ENCODE measurements at places on chromosomes 16 and 17.

DNA sequence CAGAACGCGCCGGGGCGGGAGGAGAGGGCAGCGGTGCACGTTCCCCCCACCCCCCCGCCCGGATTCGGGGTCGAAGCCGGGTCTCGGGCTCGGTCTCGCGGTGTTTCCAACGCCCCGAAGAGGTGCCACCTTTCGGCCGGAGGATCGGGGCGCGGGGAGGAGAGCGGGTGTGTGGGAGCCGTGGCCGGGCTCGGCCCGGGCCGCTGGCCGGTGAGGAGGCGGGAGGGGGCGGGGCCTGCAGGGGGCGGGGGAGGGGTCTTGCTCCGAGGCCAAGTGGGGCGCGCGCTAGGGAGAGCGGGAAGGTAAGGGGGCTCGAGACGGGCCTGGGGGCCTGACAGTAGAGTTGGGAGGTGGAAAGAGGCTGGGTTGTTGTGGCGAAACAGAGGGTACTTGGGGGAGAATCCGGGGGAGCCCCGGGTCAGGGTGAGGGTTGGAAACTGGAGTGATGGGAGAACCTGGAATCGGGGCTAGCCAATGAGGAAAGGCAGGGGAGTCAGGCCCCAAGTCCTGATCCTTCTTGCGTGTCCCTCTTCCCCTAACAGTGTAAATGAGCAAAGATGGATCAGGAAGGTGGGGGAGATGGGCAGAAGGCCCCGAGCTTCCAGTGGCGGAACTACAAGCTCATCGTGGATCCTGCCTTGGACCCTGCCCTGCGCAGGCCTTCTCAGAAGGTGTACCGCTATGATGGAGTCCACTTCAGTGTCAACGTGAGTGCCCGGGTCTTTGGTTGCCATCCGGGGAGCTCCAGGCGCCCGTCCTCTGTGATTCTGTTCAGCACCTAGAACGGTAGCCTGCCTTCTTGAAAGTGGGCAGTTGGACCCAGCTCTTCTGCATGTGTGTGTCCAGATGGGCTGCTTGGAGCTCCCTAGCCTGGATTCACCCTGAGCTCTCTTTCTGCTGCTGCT lies 873 bp downstream of the SETD1A start:
- DNase-seq: no peak

DNA sequence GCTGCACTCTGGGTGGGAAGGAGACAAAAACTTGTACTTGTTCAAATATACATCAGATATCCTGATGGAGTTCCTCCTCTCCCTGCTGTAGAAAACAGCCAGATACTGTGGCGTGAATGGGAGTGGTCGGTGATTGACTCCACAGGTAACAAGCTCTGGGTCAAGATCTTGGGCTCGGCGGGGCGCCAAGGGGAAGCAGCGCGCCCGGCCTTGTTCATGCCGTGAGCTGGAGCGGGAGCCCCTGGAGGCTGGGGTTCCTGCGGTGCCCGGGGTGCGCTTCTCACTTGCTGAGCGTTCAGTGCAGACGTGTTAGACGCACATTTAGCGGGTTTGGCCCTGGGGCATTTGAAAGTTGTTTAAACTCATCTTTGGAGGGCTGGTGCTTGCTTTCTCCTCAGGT lies 44.4 kb downstream of the BANP start:
- no peak for DNase-seq

GRCh38 chr17:48259694-48260291 lies 152.2 kb downstream of the SNX11 start:
- DNase-seq: no peak

GRCh38 chr16:85608515-85608885 lies 4.6 kb upstream of the GSE1 start:
- no peak for DNase-seq

Data from activated CD8-positive, alpha-beta memory T cell treated with anti-CD3 and anti-CD28 coated beads for 48 hours (primary cell).